ENCODE measurements at places on chromosomes 2 and 18.

DNA sequence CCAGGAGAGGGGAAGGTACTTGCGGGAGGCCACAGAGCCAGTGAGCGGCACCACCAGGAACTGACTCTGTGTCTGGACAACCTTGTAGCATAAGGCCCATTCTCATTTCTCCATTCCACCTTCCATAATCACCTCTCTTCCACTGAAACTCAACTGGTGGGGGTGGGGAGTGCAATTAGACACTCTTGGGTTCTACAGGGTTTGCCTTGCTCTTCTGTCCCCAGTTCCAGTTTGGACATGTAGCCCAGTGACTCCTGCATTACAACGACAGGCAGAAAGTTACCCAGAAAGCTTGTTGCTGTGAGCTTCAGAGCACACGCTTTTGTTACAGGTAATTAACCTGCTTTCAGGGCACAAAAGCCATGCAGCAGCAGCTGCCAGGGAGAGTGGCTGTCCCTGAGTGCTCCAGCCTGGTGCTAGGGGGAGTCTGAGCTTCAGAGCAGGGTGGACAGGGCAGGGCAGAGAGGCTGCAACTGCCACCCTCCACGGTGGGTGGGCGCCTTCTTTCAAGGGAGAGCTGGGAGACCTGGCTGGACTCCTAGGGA, 65.2 kb downstream of the COPS8 start:
- DNase-seq: peak; percentile 38

- DNase-seq: no peak
These were observed 6.7 kb downstream of the PSMD1 start for GRCh38 chr2:231063347-231063746.

GRCh38 chr2:78779761-78780160, 245.7 kb upstream of the REG3G start:
- DNase-seq: no peak

GRCh38 chr2:60984720-60985119, 32.8 kb upstream of the PEX13 start:
- DNase-seq: no peak

DNA sequence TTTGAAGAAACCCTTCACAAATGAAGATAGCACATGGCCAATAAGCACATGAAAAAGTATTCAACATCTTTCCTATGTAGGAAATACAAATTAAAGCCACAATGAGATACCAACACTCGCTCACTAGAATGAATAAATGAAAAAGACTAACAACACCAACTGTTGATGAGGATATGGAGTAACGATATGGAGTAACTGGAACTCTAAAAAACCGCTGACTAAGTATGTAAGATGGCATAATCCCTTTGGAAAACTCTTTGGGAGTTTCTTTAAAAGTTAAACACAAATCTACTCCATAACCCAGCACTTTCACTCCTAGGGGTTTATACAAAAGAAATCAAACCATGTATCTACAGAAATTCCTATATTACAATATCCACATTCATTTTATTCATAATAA, 220.5 kb downstream of the AFF3 start:
- no peak for DNase-seq

GRCh38 chr2:17191223-17191622, 327.0 kb downstream of the RAD51AP2 start:
- DNase-seq: no peak

- DNase-seq: no peak
These were observed 8.7 kb downstream of the CTIF start for GRCh38 chr18:48547531-48547981.

GRCh38 chr2:59703796-59704195, 849.7 kb downstream of the BCL11A start:
- no peak for DNase-seq

DNA sequence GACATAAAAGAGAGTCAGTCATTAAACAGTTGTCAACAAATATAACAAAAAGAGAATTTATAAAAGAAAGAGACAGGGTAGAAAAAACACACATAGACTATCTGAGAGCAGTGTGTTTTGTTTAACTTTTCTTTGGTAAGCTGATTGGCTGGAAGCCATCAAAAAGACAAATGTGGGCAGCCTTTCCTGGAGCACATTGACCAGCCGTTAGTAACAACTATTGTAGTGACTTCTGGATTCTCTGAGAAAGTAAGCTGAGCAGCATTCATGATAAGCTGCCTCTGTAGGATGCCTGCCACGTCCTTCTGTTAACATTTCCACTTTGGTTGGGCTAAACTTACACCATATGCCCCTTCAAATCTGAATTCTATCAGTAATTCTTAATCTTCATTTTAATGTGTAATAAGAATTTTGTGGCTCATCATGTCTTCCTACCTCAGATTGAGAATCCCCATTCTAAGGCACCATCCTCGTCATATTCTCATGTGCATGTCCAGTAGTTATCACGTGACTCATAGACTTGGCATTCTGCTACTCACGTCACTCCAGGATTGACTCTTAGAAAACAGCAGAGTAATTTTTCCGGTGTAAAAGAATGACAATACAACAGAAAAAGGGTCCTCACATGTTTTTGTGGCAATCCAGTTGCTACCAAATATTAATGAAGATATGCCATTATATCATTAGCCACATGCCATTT, 43.4 kb upstream of the DNAJC10 start:
- DNase-seq: no peak

DNA sequence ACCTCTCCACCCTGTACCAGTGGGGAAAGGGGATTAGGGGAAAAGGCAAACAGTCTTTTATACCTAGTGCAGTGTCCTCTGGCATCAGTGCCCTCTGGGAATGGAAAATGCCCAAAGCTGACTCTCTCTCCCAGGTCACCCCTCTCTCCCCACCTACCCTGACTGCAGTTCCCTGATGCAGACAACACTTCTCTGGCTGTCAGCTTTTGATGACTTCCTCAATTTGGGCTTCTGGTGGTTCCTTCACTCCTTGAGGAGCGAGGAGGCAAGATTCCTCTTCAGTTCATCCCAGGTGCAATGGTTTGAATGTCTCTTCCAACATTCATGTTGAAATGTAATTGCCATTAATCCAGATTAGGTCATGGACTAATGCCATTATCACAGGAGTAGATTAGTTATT, 19.7 kb upstream of the PPM1B start:
- DNase-seq: no peak

GRCh38 chr2:195252018-195252417, 405.0 kb upstream of the SLC39A10 start:
- peak; percentile 8 for DNase-seq

- no peak for DNase-seq
These were observed 56.3 kb upstream of the TMEM200C start for GRCh38 chr18:5951515-5952091.

DNA sequence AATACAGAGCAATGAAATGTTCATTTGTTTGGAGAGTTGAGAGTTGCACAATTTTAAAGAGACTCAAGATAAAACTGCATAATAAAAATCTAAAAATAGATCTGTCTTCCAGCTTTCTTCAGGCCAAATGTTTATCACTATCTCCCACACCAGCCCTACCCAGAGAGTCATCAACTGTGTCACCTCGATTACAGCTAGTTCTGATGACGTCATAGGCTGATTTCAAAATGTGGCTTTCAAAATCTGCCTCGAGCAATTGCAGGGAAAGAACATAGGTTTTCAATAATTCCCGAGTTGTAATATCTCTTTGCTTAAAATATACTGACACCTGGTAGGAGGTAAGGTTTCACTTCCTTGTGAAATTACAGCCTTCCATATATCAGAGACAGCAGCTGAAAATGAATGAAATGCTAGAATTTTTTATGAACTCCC, 677.6 kb upstream of the ID2 start:
- no peak for DNase-seq

GRCh38 chr2:68190991-68191731, 33.5 kb downstream of the PNO1 start:
- DNase-seq: no peak

Data from neural progenitor cell (in vitro differentiated cells).